Stimulated activated CD4-positive, alpha-beta T cell treated with anti-CD3 and anti-CD28 coated beads, Interleukin-12 subunit alpha, Interleukin-12 subunit beta, amount 100 ng/mL, for 24 hours (primary cell): ENCODE measurements at places on chromosomes 4 and X.

- DNase-seq, result no peak
Observed at GRCh38 chrX:54223581-54223980, 40.5 kb upstream of the FAM120C start.

DNA sequence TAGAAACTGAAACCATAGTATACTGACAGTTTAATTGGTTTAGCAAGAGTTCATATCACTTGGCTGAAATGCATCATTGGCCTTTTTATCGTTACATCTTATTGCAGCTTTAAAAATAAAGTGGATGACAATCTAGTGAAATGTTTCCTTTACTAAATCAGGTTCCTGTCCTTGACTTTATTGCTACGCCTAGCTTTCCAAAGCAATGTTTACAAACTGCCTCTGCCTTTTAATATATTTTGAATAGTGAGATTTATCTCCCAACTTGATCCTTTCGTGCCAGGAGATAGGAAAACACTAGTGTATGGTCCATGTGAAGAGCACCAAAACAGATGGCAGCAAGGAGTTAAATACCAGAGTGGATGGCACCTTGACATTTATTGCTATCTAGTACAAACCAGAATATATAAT, 67.0 kb downstream of the GPC3 start:
- DNase-seq, result no peak

DNA sequence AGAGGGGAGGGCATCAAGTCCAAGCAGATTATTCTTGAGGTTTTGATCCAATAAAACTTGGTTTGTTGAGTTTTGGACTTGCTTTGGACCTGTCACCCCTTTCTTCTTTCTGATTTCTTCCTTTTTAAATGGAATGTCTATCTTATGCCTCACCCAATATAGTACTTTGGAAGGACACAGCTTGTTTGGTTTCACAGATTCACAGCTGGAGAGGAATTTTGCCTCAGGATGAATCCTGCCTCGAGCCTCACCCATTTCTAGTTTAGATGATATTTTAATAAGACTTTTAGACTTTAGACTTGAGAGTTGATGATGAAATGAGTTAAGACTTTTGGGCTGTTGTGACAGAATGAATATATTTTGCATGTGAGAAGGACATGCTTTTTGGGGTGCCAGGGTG, 136.9 kb upstream of the PDE5A start:
- no peak for DNase-seq

- no peak for DNase-seq
Observed at GRCh38 chrX:87006561-87006960, 511.0 kb upstream of the KLHL4 start.

DNA sequence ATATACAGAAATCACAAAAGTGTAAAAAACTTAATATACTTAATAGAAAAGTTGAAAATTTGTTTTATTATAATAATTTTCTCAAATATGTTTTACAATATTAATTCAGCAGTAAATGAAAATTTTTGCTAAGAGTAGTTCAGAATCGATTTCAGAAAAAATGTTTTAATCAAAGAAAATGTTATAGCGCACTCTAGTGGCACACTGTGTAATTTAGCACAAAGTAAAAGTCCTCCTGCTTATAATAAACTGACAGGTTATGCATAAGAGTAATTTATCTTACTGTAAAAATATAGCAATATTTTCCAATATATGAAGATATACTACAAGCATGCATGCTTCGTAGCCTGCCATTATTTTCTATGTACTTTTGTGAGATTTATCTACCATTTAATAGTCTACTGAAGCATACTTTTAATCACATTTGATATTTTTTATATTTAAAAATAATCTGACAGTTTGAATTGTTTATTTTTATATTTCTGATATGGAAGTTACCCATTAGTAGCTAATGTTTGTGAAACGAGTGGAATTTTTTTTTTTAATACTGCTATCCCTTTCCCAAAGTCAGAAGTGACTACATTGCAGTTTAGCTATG, 217.9 kb upstream of the KLHL4 start:
- DNase-seq, result no peak

GRCh38 chr4:48403779-48404178, 62.5 kb downstream of the SLAIN2 start:
- no peak for DNase-seq

DNA sequence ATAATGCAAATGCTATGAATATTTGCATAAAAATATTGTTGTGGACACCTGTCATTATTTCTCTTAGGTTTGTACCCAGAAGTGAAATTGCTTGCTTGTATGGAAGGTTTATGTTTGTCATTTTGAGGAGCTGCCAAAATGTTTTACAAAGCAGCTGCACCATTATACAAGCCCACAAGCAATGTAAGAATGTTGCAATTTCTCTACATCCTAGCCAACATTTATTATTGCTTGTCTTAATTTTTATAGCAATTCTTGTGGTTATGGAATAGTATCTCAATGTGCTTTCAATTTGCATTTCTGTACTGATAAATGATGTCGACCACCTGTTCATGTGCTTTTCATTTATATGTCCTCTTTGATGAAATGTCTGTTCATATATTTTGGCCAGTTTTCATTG, 18.7 kb upstream of the RBMX start:
- no peak for DNase-seq

DNA sequence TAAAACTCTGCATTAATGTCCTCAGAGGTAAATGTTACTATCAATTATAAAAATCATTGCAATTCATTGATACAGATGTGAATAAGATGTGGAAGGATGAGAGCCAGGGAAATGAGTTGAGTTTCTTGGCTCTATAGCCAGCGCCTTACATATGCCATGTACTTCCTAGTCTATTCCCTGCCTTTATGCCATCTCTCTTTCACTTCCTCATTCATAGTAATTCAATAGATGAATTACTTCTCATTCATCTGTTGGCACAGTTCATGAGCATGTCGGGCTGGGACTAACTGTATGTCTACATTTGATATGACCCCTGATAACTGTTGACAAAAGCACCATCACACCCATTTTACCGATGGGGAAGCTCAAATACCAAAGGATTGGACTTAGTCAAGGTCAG, 55.7 kb downstream of the LNX1 start:
- DNase-seq, result no peak

DNA sequence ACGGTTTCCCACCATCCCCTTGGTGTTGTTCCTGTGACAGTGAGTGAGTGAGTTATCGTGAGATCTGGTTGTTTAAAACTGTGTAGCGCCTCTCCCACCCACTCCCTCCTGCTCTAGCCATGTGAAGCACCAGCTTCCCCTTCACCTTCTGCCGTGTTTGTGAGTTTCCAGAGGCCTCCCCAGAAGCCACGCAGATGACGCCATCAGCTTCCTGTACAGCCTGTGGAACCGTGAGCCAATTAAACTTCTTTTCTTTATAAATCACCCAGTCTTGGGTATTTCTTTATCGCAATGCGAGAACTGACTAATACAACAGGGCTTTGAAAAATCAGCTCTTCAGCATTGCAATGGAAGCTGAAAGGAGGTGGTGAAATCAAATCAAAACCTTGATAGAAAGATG, 50.0 kb downstream of the FGFBP1 start:
- no peak for DNase-seq

- no peak for DNase-seq
Observed at GRCh38 chr4:85610450-85610849, 135.5 kb downstream of the ARHGAP24 start.

DNA sequence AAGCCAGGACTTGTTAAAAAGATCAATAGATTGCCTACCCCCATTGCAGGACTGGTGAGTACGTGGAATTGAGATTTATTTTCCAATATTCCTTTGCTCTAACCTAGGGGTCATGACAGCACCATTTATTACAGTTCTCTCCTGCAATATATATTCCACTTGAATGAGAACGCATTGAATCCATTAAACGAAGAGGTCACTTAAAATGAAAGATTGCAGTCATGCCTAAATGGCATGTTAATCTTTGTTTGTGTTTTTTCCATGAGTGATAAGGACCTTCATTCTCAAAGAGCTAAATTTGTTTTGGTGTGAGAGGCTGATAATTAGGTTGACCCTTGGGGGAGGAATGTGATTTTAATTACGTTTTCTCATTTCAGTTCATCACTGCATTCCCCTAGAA, 13.5 kb upstream of the LIMCH1 start:
- no peak for DNase-seq

DNA sequence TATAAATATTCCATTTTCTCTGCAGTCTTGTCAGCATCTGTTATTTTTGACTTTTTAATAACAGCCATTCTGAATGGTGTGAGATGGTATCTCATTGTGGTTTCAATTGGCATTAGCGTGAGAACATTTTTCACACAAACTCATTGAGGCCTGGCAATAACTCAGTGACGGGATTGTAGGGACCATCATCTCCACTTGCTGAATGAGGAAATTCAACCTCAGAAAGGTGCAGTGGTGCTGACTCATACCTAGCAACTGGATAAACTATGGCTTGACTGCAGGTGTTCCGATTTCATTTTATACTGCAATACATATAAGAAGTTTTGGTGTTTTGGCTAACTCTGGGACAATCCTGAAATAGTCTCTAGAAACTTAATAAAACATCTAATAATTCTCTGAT, 88.3 kb upstream of the DDIT4L start:
- DNase-seq, result no peak

DNA sequence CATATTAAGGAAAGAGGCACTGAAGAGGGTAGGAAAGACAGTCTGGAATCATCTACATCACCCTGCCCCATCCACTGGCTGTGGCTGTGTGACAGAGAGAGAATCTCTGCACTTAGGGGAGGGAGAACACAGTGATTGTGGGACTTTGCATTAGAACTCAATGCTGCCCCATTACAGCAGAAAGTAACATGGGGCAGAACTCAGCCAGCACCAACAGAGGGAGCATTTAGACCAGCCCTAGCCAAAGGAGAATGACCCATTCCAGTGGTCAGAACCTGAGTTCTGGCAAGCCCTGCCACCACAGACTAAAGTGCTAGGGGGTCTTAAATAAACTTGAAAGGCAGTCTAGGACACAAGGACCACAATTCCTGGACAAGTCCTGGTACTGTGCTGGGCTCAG, 37.9 kb downstream of the ZNF330 start:
- no peak for DNase-seq

- DNase-seq, result no peak
Observed at GRCh38 chr4:53943345-53944085, 120.9 kb downstream of the CHIC2 start.

DNA sequence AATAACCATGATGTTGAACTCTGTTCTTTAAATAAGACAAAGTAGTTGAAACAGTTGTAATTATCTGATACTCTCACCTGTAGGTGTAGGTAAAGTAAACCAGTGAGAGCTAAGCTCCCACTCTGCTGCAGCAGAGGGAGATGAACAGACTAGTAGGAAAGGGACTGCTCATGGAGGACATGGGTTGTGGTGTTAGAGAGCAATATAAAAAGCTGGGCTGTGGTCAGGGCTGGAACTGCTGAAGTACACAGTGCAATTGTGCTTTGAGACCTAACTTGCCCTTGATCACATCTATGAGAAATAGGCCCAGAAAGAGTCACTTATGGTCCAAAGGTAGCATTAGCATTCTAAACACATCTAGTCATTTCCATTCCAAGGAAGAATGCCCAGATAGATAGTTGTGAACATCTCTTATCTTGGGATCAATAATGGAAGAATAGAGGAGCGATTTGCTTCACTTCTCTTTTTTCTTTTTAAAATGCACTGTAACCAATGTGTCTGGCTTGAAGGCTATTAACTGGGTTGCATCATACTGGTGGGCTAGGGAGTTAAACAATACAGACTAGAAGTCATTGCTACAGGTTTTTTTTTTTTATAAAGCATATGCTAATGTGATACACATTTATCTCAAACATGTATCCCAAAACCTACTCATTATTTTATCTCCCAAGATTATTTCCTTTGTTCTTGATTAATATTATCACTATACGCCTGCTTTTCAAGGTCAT, 251.3 kb upstream of the CENPE start:
- no peak for DNase-seq

GRCh38 chr4:120874792-120875774, 47.4 kb downstream of the PRDM5 start:
- DNase-seq, result no peak

DNA sequence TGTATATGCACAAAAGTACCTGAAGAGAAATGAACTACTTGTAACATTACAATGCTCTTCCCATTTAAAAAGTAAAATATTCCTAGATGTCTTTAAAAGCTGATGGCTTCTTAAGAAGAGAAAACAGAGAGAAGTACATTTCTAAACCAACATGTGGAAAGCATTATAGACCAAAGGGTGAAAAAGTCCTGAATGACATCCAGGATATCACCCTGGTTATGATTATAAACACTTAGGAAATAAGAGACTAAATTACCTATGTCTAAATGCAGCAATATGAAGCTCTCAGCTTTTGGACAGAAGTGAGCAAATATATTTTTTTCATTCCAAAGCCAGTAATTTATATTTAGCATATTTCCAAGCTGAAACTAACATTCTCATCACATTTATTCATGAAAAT, 21.7 kb upstream of the EGFL6 start:
- DNase-seq, result no peak

GRCh38 chrX:132023896-132024386, 839 bp downstream of the STK26 start:
- DNase-seq, result peak; percentile 10

- DNase-seq, result no peak
Observed at GRCh38 chr4:158766434-158767044, 2.3 kb upstream of the FNIP2 start.

- DNase-seq, result no peak
Observed at GRCh38 chr4:77500801-77501200, 104.8 kb upstream of the CXCL13 start.

GRCh38 chrX:145393702-145394235, 146.5 kb downstream of the SPANXN1 start:
- DNase-seq, result no peak

GRCh38 chr4:106569146-106570031, 200.8 kb upstream of the GIMD1 start:
- no peak for DNase-seq

GRCh38 chrX:47649271-47649670, 1.1 kb downstream of the ELK1 start:
- no peak for DNase-seq

- DNase-seq, result no peak
Observed at GRCh38 chr4:80307774-80308465, 27.6 kb upstream of the CFAP299 start.
